ENCODE measurements at places on chromosomes 1 and 21. TPM values are rescaled to one million over a fixed set of nuclear protein-coding genes. Genes with fewer than 3 reads are reported as not detected.

Gene TSPAN1
- polyA plus RNA-seq, result 90.5 TPM

DNA sequence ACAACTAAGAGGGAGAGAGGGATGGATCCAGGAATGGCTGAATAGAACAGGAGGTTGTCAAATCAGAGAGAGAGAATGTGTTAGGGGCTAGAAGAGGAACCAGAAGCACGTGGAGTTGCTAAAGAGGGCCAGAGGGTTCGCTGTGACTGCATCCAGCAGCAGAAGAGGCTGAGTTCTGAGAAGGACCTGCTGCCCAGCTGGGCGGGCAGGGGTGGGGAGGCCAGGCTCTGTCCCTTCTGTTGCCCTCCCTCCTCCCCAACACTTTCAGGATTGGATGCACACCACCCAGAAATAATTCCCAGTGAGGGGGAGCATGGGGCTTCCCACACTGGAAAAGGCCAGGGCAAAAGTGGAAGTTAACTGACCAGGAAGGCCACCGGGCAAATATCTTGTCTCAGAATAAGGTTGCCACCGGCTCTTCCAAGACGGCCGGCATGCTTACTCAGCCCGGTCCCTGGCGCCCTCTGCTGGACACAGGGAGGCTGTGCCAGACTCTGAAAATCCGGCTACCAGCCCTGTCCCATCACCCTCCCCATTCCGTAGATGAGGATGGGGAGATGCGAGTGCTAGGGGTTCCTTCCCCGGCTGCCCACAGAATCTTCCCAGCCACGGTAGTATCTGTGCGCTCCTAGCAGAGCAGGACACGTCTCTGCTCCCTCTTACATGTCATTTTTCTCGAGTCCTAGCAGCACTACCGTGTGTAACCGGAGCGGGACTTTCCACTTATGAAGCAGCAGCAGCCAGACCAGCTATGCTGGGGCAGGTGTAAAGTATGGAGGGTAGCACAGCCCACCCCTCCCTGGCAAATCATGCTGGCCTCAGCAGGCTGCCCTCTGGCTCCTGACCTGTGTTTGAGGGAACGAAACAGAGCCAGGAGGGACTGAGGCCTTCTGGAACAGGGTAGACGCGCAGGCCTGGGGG is 46.8 kb upstream of the A3GALT2 start:
- DNase-seq, result no peak

Gene POGZ
- 150 TPM for polyA plus RNA-seq

- DNase-seq, result peak; percentile 68
Measured at GRCh38 chr1:5847013-5847659, 145.1 kb downstream of the NPHP4 start.

Gene CYP2J2
- 1.5 TPM for polyA plus RNA-seq

GRCh38 chr1:179951383-179952144 is 3.0 kb upstream of the CEP350 start:
- no peak for DNase-seq

Gene HSD3B1
- 0.17 TPM for polyA plus RNA-seq

Gene CD244
- 0.23 TPM for polyA plus RNA-seq

GRCh38 chr1:37234941-37235418 is 200.7 kb upstream of the GRIK3 start:
- no peak for DNase-seq
